ENCODE measurements at places on chromosomes 5 and 9.

GRCh38 chr5:87432460-87432859 lies 19.7 kb upstream of the CCNH start:
- H3K27me3 ChIP-seq = no peaks in the 10 kb centered on the region
- H3K36me3 ChIP-seq = no peaks in the 10 kb centered on the region
- no peak overlapping the region for H3K27ac ChIP-seq
- DNase-seq = no peak
- no peaks in the 10 kb centered on the region for H3K4me1 ChIP-seq

GRCh38 chr9:115525111-115526058 lies 407.4 kb upstream of the TNC start:
- H3K27ac ChIP-seq = no peak overlapping the region
- H3K36me3 ChIP-seq = no peaks in the 10 kb centered on the region
- no peak overlapping the region for H3K4me3 ChIP-seq
- no peaks in the 10 kb centered on the region for H3K27me3 ChIP-seq

DNA sequence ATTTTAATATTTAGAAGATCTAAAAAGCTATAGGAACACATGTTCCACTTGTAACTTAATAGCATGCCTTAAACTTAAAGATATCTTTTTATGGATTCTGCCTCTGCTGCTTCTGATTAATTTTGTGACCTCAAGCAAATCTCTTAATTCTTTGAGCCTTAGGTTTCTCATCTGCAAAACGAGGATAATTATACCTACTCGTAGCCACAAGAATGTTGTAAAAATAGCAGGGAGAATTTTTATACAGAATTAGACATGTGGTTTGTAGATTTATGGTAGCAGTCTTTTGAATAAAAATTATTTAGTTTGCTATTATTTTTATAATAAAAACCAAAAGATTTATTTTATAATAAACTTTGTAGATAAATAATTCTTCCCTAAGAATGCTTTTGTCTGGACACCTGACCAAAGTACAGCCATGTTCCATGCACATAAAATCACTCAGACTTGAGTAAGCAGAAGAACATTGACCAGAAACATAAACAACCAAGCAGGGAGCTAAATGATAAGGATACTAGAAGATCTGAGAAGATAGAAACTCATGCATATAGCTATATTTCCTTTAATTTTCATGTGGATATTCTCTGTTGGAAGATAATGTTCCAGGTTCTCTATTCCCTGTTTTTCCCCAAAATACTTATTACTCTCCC lies 18.5 kb downstream of the C9orf85 start:
- no peaks in the 10 kb centered on the region for H3K4me1 ChIP-seq
- H3K36me3 ChIP-seq = no peaks in the 10 kb centered on the region
- no peaks in the 10 kb centered on the region for H3K27me3 ChIP-seq
- H3K27ac ChIP-seq = no peak overlapping the region
- no peak overlapping the region for H3K4me3 ChIP-seq
- DNase-seq = no peak

DNA sequence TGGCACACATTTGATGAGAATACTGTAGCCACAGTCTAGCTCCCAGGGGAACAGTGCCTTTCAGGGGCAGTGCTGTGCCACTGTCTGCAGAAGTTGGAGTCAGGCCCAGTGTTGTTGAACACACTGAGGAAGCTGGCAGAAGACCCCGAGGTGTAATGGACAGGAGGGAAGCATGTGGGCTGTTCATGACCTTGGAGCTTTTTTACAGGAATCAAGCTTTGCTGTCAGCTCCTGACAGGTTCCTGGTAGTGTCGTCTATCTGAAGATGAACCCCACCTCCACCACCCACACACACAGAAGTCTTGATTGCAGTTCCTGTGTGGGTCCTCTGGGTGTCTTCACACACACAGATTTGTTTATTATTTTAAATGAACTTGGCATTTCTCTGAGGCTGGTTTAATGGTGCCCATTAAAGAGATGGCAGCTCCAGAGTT lies 40.3 kb upstream of the TNFAIP8 start:
- H3K4me3 ChIP-seq = no peak overlapping the region
- DNase-seq = peak; percentile 71
- peak overlapping the region; percentile 81 for H3K27ac ChIP-seq
- no peaks in the 10 kb centered on the region for H3K27me3 ChIP-seq
- peaks cover 95% of the 10 kb centered on the region for H3K4me1 ChIP-seq

DNA sequence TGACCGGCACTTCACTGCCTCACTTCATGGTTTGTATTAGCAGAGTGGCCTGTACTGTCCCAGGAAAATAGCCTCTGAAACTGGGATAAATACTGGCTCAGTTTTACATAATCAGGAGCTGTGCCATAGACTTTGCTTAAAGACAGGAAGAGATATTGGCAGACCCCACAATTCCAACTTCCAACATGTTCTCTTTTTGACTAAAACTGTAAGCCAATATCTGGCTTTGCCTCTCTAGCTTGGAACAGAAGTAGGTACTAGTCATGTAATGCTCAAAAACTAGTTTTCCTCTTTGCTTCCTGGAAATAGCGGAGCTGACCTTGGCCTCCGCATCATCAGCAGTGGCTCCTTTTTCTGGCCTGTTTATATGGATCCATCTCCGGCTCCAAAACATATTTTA lies 276.9 kb downstream of the CDH9 start:
- no peak overlapping the region for H3K4me3 ChIP-seq
- H3K4me1 ChIP-seq = no peaks in the 10 kb centered on the region
- H3K27me3 ChIP-seq = no peaks in the 10 kb centered on the region
- no peak overlapping the region for H3K27ac ChIP-seq
- no peaks in the 10 kb centered on the region for H3K36me3 ChIP-seq

DNA sequence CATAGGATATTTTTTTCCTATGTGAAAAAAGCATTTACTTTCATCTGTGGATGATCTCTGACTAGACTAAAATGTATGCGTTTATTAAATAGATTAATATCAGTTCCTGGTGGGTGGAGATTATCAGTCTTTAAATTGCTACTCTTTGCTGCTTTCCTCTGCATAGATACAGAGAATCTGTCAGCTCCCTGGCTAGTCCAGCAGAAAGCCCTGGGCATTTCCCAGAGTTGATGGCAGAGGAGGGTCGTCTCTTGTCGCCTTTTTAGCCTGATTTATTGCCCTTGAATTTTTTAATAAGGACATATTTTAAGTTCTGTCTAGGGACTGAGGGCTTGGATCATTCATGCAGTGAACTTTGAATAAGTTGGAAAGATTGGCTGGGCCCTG lies 165.5 kb downstream of the CD180 start:
- DNase-seq = no peak
- no peaks in the 10 kb centered on the region for H3K4me1 ChIP-seq
- H3K27ac ChIP-seq = no peak overlapping the region

GRCh38 chr5:172680921-172681320 lies 39.9 kb downstream of the NEURL1B start:
- no peaks in the 10 kb centered on the region for H3K27me3 ChIP-seq
- H3K27ac ChIP-seq = no peak overlapping the region
- H3K36me3 ChIP-seq = no peaks in the 10 kb centered on the region
- no peaks in the 10 kb centered on the region for H3K4me1 ChIP-seq

- H3K36me3 ChIP-seq = peaks cover 59% of the 10 kb centered on the region
- DNase-seq = no peak
- 0 out of 2 replicates have a peak overlapping the region, but pooled peaks have one; percentile 8 for H3K4me3 ChIP-seq
- peak overlapping the region; percentile 99 for H3K27ac ChIP-seq
- H3K4me1 ChIP-seq = peaks cover 97% of the 10 kb centered on the region
- no peaks in the 10 kb centered on the region for H3K27me3 ChIP-seq
Measured at GRCh38 chr5:119274030-119274766, 81.6 kb upstream of the TNFAIP8 start.

GRCh38 chr5:159273923-159274322 lies 10.8 kb downstream of the UBLCP1 start:
- no peaks in the 10 kb centered on the region for H3K27me3 ChIP-seq
- no peaks in the 10 kb centered on the region for H3K4me1 ChIP-seq
- no peak overlapping the region for H3K27ac ChIP-seq
- H3K4me3 ChIP-seq = no peak overlapping the region

- no peak overlapping the region for H3K27ac ChIP-seq
- H3K4me1 ChIP-seq = no peaks in the 10 kb centered on the region
- DNase-seq = no peak
Measured at GRCh38 chr5:172373680-172374079, 80.6 kb downstream of the SH3PXD2B start.

DNA sequence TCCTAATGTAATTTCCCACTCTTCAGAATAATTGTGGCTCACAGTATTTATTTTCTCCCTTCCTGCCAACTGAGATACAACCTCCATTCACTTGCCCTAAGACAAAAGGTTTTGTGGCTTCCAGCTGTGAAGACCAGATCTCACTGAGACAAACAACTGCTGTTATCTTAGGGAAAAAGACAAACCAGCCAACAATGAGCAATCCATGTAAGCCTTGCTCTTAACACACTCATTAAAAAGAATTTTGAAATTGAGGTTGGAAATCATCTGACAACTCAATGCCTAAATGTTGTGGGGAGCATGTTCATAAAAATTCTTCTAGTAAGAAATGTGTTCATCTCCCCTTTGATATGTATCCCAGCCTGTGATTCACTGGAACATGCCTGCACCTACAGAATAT lies 132.9 kb downstream of the ADAMTSL1 start:
- no peaks in the 10 kb centered on the region for H3K36me3 ChIP-seq
- no peaks in the 10 kb centered on the region for H3K27me3 ChIP-seq
- no peak overlapping the region for H3K27ac ChIP-seq
- no peak overlapping the region for H3K4me3 ChIP-seq
- H3K4me1 ChIP-seq = no peaks in the 10 kb centered on the region

DNA sequence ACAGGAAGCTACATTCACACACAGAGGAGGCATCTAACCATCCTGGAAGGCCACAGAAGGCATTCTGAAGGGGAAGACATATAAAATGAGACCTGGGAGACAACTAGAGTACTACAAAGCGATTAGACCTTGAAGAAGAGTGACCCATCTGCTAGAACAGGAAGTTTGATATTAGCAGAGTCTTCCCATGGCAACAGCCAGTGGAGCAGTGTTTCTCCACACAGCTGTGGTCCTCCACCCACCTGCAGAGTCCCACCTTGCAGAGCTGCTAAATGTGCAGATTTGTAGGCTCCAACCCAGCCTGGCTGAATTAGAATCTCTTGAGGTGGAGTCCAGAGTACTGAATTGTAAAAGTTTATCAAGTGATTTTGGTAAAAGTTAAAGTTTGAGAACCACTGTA lies 267.0 kb downstream of the CETN3 start:
- no peak overlapping the region for H3K4me3 ChIP-seq
- no peaks in the 10 kb centered on the region for H3K4me1 ChIP-seq
- H3K27ac ChIP-seq = no peak overlapping the region
- no peaks in the 10 kb centered on the region for H3K36me3 ChIP-seq

DNA sequence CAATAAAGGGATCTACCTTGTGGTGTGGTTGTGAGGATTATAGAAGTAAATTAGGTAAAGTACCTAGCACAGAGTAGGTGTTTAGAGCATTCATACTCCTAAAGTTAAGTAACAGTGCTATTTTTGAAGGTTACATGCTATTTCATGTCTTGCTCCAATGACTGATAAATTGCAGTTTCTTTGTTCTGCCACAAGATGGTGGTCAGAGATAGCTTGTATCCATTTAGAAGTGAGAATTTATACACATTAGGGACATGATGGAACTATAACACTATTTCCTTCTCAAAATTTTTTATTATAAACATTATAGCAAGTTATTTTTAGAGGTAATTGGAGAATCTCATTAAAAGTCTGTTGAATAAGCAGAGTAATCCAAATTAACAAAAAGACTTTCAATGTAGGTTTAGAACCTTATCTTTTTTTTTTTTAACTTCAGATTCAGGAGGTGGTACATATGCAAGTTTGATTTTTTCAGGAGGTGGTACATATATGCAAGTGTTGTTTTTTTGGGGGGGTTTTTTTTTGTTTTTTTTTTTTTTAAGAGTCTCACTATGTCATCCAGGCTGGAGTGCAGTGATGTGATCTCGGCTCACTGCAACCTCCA lies 17.1 kb downstream of the MTREX start:
- H3K27ac ChIP-seq = no peak overlapping the region
- H3K4me3 ChIP-seq = no peak overlapping the region
- H3K4me1 ChIP-seq = peaks cover 25% of the 10 kb centered on the region
- peaks cover 58% of the 10 kb centered on the region for H3K36me3 ChIP-seq
- DNase-seq = no peak

DNA sequence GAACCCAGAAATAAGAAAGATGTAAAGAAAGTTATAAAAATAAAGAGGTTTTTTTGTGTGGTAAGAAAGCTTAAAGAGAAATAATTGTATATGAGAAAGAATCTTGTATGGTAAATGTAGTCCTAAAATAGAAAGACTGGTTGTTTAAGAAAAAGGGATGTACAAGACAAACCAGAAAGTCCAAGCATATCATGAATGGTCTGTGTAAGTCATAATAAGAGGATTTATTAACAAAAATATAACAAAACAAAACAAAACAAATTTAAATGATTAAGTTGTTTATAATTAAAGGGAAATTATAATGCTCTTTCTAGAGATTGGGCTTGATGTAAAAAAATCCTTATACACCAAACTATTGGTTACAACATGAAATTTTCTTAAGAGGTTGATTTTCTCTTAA lies 590.4 kb upstream of the PTGER4 start:
- H3K4me3 ChIP-seq = no peak overlapping the region
- no peaks in the 10 kb centered on the region for H3K27me3 ChIP-seq
- H3K36me3 ChIP-seq = 0 out of 2 replicates have a peak, but pooled peaks cover 2% of the 10 kb centered on the region
- DNase-seq = no peak
- no peak overlapping the region for H3K27ac ChIP-seq
- no peaks in the 10 kb centered on the region for H3K4me1 ChIP-seq

GRCh38 chr5:88680253-88681132 lies 202.5 kb downstream of the MEF2C start:
- DNase-seq = peak; percentile 55
- H3K27ac ChIP-seq = no peak overlapping the region
- peaks cover 13% of the 10 kb centered on the region for H3K27me3 ChIP-seq
- no peak overlapping the region for H3K4me3 ChIP-seq
- H3K4me1 ChIP-seq = no peaks in the 10 kb centered on the region

- DNase-seq = no peak
- no peak overlapping the region for H3K27ac ChIP-seq
- no peak overlapping the region for H3K4me3 ChIP-seq
- no peaks in the 10 kb centered on the region for H3K27me3 ChIP-seq
- no peaks in the 10 kb centered on the region for H3K4me1 ChIP-seq
Measured at GRCh38 chr5:88833371-88834130, 49.4 kb downstream of the MEF2C start.

GRCh38 chr5:178304761-178305645 lies 72.4 kb upstream of the PHYKPL start:
- H3K4me3 ChIP-seq = no peak overlapping the region
- H3K27ac ChIP-seq = no peak overlapping the region
- H3K27me3 ChIP-seq = no peaks in the 10 kb centered on the region
- no peaks in the 10 kb centered on the region for H3K36me3 ChIP-seq

DNA sequence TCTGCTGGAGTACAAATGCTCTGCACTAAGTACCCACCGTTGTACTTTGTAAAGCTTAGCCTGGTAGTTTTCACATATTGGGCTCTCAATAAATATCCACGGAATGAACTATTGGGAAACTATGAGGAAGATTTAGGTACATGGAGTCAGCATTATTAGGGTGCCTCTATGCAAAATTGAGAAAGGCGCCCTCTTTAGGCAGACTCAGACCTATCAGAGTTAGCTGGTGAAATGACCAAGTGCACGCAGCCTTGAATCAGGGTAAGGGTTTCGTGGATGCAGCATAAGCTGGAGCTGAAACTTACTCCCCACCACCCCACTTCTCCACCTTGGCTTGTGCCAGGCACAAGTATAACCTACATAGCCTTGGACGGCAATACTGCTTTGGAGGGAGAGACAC lies 1178.8 kb upstream of the DMAC1 start:
- H3K27ac ChIP-seq = no peak overlapping the region
- H3K4me1 ChIP-seq = no peaks in the 10 kb centered on the region
- H3K27me3 ChIP-seq = no peaks in the 10 kb centered on the region
- H3K36me3 ChIP-seq = no peaks in the 10 kb centered on the region

- H3K4me3 ChIP-seq = no peak overlapping the region
- no peak overlapping the region for H3K27ac ChIP-seq
- DNase-seq = no peak
- no peaks in the 10 kb centered on the region for H3K27me3 ChIP-seq
- H3K36me3 ChIP-seq = no peaks in the 10 kb centered on the region
- H3K4me1 ChIP-seq = no peaks in the 10 kb centered on the region
Measured at GRCh38 chr9:24624481-24624880, 78.8 kb upstream of the IZUMO3 start.

Measured in DND-41 (cell line).